ENCODE measurements at places on chromosomes 2 and 18.
A peak's percentile ranks its signal among the peaks of the same experiment; 100 is the strongest.

DNA sequence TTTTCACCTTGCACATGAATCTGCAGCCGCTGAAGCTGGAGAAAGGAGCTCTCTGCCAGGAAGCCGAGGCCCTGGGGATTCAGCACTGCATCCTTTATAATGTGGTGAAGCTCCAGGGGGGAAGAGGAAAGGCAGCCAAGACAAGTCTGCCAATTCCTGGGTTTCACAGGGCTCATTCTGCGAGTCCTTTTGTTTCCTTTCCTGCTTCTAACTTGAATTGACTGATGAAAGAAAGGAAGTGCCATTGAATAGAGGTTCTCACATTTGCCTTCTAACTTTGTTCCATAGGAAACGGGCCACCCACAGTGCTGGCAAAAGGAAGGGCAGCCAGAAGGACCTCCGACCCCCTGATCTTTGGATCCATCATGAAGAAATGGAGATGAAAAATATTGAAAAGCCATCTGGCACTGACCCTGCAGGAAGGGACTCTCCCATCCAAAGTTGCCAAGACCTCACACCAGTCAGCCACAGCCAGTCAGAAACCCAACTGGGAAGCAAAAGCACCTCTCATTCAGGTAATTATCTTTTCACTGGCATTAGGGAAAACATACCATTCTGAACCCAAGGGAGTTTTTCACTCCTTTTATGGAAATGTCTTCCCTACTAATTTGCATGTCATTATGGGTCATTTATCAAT lies 765.4 kb downstream of the MBD2 start:
- no peak for DNase-seq
- no peak overlapping the region for H3K4me3 ChIP-seq
- no peaks in the 10 kb centered on the region for H3K36me3 ChIP-seq
- H3K4me1 ChIP-seq: no peaks in the 10 kb centered on the region
- no peak overlapping the region for H3K27ac ChIP-seq

DNA sequence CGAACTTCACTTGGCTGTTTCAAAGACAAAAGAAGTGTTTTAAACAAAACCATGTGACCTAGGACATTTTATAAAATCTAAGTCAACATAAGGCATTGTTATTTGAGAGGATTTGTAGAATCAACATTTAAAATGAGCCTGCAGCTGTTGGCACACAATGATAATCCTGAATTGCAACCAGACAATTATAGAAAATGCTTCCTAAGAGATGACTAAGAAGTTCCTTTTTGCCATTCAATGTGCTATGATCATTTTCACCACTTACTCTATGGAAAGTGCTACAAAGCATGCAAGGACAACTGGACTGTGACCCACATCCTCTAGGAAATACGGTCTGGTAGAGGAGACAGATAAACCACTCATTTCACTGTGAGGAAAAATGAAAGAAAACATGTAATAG lies 246.4 kb downstream of the CDH20 start:
- peaks cover 29% of the 10 kb centered on the region for H3K27me3 ChIP-seq
- H3K36me3 ChIP-seq: no peaks in the 10 kb centered on the region
- no peak for DNase-seq
- no peak overlapping the region for H3K4me3 ChIP-seq

DNA sequence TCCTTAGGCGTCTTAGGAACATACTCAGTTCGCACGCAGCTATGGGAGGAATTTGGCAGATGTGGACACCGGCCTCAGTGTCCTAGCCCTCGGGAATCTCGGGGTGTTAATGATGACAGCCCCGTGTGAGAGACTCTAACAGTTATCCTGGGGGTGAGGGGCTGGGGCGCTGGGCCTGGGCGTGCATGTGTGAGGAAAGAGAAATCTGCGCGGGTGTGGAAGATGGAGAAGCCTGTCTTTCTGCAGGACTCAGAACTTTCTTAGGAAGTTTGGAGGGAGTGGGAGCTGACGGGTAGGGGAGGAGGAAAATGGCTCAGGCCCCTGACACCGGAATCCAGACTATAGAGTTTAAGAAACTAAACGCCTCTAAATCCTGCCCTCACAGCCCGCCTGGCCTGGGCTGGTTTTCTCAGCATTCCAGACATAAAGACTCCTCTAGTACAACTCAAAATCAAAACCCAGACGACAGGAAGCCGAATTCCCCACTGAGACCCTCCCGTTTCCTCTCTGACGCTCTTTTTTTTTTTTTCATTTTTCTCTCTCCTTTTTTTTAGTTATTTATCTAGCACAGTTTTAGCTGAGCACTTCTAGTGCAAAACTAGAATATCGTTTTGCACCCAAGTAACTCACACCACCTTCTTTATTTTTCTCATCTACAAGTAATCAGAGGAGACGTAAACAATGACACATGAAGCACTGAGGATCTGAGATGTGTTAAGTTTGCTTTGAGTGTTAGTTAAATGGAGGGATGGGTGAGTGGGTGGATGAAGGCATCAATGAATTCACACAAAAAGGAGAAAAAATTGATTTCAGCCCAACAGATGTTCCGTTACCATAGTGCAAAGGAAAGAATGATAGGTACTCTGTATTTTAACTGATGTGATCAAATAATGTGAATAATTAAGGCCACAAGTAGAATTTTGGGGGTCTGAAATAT lies 1.2 kb upstream of the HAAO start:
- H3K4me3 ChIP-seq: peak overlapping the region; percentile 62
- no peak for DNase-seq
- H3K4me1 ChIP-seq: peaks cover 33% of the 10 kb centered on the region
- peaks cover 3% of the 10 kb centered on the region for H3K36me3 ChIP-seq

- DNase-seq: no peak
- no peak overlapping the region for H3K27ac ChIP-seq
- peaks cover 52% of the 10 kb centered on the region for H3K27me3 ChIP-seq
- no peaks in the 10 kb centered on the region for H3K4me1 ChIP-seq
- no peak overlapping the region for H3K4me3 ChIP-seq
- no peaks in the 10 kb centered on the region for H3K36me3 ChIP-seq
Measured at GRCh38 chr18:32771871-32772580, 797 bp downstream of the KLHL14 start.

DNA sequence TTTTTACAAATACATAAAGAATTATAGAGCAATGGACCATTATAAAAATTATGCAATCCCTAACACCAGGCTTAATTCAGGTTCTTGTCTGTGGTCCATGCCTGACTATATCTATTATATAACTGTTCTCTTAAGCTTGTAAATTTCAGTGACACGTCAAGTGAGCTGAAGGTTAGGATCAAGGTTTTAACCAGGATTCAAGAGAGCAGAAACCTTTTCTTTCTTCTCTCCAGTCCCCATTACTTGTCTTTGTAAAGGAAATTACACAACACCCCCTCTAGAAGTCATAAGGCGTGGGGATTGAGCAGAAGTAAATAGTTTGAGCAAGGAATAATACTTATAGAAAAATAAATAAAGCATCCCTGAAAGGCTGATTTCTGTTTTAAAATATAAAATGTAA lies 122.0 kb downstream of the ZNF521 start:
- peaks cover 1% of the 10 kb centered on the region for H3K27me3 ChIP-seq
- no peak for DNase-seq
- H3K4me1 ChIP-seq: no peaks in the 10 kb centered on the region
- no peak overlapping the region for H3K4me3 ChIP-seq
- no peak overlapping the region for H3K27ac ChIP-seq

All from activated T-helper 2 cell treated with anti-CD3 and anti-CD28 coated beads, Interferon-gamma antibody, Interleukin-2, Interleukin-4, amounts not matched to agents 10 μg/mL and 5 μg/mL and 100 μg/mL, durations not matched to agents 14 hours and 24 hours and 36 hours (primary cell).